Activated naive CD4-positive, alpha-beta T cell treated with anti-CD3 and anti-CD28 coated beads, Interleukin-2, amount 50 U/mL, for 72 hours (primary cell): ENCODE measurements at places on chromosomes 3 and 15. TPM values are rescaled to one million over a fixed set of nuclear protein-coding genes. Genes with fewer than 3 reads are reported as not detected.

GRCh38 chr15:46576646-46577395 lies 942.0 kb downstream of the SQOR start:
- no peak for DNase-seq

DNA sequence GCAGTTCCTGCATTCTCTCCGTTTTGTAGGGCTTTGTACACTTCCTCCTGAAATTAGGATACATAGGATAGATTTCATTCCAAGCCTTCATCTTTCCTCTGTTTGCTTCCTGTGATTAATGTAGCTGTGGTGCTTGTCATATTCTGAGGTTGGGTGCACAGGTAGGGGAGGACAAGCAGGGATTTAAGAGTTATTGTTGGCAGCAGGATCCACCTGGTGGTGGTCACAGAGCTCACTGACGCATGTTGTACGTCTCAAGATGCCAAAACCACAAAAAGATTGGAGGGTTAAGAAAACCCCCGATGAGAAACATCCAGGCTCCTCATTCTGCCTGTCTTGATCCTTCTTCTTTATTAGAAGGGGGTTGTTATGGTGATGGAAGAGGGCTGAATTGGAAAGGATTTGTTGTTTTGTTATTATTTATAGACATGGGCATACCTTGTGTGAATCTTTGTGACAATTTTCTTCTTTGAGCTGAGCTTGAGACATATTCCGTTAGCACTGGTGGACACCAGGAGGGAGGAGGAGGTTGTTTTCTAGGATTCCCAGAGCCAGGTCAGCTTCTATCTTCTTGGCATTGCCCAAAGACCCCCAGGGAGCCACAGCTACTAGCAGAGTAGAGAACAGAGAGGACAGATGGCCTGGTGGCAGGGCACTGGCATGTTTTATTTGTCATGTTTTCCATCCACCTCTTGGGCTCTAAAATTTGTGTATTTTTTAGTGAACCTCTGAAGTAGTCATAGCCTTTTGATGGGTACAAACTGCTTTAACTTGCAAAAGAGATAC lies 57.7 kb upstream of the LARS2 start:
- no peak for DNase-seq

The NRG4 gene
- total RNA-seq: not detected

DNA sequence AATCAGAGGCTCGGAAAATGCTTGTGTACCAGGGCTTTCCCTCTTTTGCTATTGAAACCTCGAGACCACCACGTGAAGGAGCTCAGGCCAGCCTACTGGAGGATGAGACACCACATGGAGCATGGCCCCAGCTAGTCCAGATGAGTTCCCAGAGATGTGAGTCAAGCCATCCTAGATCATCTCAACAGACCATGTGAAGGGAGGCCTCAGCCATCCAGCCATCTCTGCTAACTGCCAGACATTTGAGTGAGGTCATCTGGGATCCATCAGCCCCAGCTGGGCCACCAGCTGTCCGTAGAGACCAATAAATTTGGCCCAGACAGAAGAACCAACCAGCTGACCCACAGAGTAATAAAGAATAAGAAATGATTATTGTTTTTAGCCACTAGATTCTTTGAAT lies 62.8 kb upstream of the PROK2 start:
- DNase-seq: no peak
